ENCODE measurements at places on chromosomes 11 and 22. TPM values are rescaled to one million over a fixed set of nuclear protein-coding genes. Genes with fewer than 3 reads are reported as not detected.

The CD248 gene
- polyA plus RNA-seq = 71.9 TPM

The OR2AG1 gene
- not detected for polyA plus RNA-seq

GRCh38 chr22:33302549-33302948 is 244.4 kb upstream of the SYN3 start:
- no peak for DNase-seq

- no peak for DNase-seq
These were observed 3.2 kb downstream of the CENPM start for GRCh38 chr22:41943661-41944209.

GRCh38 chr22:39916496-39916895 is 15.6 kb downstream of the GRAP2 start:
- no peak for DNase-seq

- no peak for DNase-seq
These were observed 344.9 kb downstream of the DYNC2H1 start for GRCh38 chr11:103453915-103454709.
